NCI-H2171 (cell line): ENCODE measurements at places on chromosomes 3 and 15.

GRCh38 chr15:37636736-37637135 is 297.7 kb upstream of the TMCO5A start:
- no peak for DNase-seq

DNA sequence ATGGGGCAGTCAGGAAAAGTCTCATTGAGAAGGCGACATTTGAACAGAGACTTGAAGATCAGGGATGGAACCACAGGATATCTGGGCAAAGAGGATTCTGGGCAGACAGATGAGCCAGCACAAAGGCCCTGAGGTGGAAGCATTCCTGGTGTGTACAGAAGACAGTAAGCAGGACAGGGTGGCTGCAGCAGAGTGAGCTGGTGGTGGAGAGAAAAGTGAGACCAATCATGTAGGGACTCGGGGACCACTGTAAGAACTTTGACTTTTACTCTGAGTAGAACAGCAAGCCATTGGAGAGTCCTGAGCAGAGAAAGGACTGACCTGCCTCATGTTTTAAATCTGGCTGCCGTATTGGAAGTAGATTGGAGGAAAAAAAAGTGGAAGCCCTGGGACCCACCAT is 29.9 kb upstream of the LRRFIP2 start:
- no peak for DNase-seq

GRCh38 chr3:32120471-32120870 is 14.1 kb downstream of the GPD1L start:
- no peak for DNase-seq

DNA sequence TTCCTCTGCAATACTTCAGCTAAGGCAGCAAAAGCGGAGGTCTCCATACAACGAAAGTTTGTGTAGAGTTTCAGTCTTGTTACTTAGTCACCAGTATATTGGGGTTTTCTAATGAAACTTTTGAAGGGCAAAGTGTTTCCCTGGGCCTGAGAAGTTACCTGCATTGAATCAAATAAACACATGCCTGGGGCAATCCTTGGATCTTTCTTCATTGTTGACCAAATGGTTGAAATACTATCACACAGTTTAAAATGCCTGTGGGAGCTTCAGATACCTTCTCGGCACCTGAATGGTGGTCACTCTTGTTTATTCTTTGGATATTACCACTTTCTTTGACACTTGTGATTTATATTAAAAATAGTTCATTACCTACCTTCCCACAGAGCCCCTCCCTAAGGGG is 988 bp upstream of the CHSY1 start:
- no peak for DNase-seq

GRCh38 chr3:111338059-111338698 is 203.8 kb upstream of the CD96 start:
- DNase-seq: peak; percentile 35

GRCh38 chr15:98266295-98266694 is 305.8 kb downstream of the ARRDC4 start:
- DNase-seq: no peak

- DNase-seq: peak; percentile 47
These were observed 138.5 kb upstream of the ANKRD28 start for GRCh38 chr3:15936312-15936711.

- no peak for DNase-seq
These were observed 37.0 kb upstream of the TNFAIP8L3 start for GRCh38 chr15:51131596-51132290.

GRCh38 chr3:115146418-115147328 is at the start of gene ZBTB20:
Gene ZBTB20 (minus strand): TSS chr3:115147288.
- DNase-seq: peak; percentile 76

DNA sequence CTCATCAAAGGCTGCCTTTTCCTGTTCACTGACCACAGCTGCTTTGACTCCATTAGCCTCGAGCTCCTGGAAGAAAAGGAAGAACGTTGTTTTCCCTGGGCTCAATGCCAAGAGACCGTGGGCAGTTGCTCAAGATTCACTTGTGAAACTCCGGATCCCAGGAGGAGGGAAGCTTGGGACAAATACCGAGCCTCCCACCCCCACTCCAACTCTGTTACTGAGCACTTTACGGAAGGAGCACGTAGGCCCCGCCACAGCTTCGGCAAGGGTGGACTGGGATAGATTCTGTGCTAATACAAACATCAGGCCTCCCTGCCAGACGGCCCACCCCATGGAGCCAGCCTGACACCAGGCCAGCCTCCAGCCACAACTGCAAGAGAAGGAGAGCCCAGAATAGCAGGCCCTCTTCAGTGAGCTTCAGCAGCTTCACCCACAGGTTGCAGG is 10.8 kb upstream of the FANCD2 start:
- DNase-seq: no peak

GRCh38 chr3:156211583-156211982 is 91.2 kb downstream of the KCNAB1 start:
- no peak for DNase-seq

GRCh38 chr15:97962263-97962662 is 1.8 kb downstream of the ARRDC4 start:
- DNase-seq: no peak

DNA sequence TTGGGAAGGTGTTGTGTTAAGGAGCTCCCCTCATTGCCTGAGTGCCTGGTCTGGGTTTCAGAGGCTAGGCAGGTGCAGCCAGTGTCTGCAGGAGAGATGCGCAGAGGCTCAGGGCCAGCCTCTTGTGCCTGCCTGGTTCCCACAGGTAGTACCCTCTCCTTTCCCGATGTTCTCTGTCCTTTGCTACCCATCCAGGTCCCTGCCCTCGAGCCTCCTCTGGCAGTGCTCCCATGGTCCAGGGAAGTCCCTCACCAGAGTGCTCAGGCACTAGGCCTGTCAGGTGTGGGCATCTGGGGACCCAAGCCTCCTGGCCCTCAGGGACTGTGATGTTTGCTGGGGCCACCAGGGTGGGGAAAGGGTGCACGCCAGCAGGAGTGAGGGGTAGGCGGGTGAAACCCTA is 5.0 kb downstream of the TRPM1 start:
- DNase-seq: no peak

DNA sequence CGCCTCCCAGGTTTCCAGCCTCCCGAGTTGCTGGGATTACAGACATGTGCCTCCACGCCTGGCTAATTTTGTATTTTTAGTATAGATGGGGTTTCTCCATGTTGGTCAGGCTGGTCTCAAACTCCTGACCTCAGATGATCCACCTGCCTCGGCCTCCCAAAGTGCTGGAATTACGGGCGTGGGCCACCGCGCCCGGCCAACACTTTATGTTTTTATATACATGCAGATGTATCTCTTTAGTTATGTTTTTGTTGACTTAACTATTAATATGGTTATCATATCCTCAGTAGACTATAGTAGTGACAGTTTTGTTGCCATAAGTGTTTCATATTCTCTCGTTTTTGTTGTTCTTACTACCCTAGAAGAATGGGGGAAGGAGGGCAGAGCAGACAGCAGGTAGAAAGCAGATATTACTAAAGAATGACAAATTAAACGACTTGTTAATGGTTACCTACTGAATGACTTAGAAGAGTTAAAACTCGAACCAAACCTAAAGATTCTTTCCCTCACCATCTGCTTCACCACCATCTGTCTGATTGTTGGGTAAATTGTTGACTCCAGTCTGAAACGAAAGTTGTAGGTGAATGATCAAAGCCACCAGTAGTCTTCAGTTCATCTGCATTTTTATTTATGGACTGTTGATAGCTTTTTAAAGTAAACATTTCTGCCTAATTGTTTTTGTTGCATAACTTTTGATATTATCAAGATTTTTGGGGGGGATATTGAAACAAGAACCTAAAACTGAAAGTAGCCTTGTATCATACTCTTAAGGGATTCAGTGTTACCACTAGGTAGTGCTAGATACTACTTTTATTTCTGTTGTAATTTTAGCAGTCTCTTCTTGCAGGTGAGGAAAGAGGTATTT is 89.3 kb downstream of the RASA2 start:
- DNase-seq: no peak

DNA sequence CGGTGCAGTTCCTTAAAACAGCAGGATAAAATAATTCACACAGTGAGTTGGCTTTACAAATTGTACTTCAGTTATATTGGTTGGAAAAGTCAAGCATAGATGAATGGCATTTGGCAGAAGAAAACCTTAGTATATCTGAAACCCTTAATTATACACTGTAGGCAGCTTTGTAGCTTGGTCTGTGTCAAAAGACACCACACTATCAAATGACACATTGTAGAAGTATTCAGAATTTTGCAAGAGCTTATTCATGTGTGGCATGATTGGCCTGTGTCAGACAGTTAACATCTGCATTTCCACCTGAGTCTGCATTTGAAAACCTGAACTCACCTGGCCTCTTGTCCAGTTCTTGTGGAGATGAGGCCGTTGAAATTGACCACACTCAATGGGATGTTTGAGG is 13.8 kb downstream of the TMEM266 start:
- no peak for DNase-seq

DNA sequence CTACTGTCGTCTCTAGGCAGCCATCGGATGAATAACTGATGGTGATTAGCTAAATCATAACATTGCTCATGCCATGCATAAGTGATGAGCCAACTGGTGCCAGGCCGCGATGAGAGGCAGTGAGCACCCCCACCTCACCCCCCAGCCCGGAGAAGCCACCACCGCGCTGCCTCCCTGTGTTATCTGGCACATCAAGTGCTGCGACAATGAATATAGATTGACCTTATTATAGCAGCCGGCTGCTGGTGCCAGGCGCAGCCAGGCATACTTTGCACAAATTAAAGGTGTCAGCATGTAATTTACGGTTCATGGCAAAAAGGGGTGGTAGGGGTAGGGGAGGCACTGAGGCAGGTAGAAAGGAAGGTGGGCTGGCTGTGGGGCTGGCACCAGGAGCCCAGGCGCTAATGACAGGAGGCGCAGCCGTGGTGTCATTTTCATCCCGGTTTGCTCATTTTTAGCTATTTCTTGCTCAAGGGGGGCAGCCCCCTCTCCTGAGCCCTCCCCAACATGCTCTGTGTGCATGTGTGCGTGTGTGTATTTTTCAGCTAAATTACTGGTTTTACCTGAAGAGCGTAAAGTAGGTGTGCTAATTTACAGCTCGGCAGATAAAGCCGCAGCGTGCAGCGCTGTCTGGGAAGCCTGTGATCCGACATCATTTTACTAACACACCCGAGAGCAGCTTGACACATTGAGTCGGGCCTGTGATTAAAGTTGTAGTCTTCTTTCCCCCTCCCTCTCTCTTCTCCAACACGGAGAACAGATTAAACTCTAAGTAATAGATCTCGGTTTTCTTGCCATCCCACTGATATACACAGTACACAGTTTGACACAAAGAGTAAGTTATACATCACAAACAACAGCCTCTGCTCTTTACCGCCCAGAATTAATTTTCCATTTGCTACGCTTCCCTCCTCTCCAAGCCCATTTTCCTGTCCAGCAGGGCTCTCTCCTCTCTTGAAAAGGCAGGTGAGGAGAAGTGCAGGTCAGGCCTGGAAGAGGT is 212.3 kb downstream of the RPLP1 start:
- peak; percentile 60 for DNase-seq

- no peak for DNase-seq
These were observed 288.6 kb downstream of the FOXP1 start for GRCh38 chr3:71294919-71295318.

- DNase-seq: no peak
These were observed 57.7 kb downstream of the CNTN4 start for GRCh38 chr3:2156244-2156847.
